ENCODE measurements at places on chromosomes 1 and 21. TPM values are rescaled to one million over a fixed set of nuclear protein-coding genes. Genes with fewer than 3 reads are reported as not detected.

Gene CELA2B
- 0.83 TPM for total RNA-seq

Gene MPZ
- total RNA-seq = 2.4 TPM

Gene OPRD1
- not detected for total RNA-seq

Gene ARTN
- 0.58 TPM for total RNA-seq

Gene SPAG17
- total RNA-seq = not detected

Gene CD1D
- total RNA-seq = 9.5 TPM

Gene OXCT2
- total RNA-seq = not detected

Gene SPOCD1
- 0.08 TPM for total RNA-seq

Gene C1orf185
- total RNA-seq = not detected

Gene GJA9
- not detected for total RNA-seq

- DNase-seq = no peak
Measured at GRCh38 chr1:161998811-161999210, 24.9 kb downstream of the OLFML2B start.

- no peak for DNase-seq
Measured at GRCh38 chr1:52059321-52059720, 3.2 kb downstream of the BTF3L4 start.

DNA sequence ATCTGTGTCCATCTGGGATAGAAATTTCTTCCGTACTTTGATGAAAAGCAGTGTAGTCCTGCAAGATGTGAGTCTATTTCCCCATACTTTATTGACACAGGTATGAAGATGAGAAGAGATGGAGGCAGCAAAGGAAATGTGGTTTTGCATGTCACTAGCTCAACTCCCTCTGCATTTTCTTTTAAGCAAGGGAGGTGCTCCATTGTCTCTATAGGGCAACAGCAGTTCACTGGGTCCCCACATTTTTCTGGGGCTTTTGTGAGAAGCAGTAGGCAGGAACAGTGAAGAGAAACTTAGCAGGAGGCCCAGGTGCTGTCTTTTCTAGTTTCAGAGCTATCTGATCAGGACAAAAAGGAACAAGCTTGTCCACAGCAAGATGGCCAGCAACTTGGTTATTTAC, 37.1 kb downstream of the C21orf91 start:
- DNase-seq = no peak

GRCh38 chr1:38744452-38745350, 114.9 kb downstream of the RRAGC start:
- no peak for DNase-seq

DNA sequence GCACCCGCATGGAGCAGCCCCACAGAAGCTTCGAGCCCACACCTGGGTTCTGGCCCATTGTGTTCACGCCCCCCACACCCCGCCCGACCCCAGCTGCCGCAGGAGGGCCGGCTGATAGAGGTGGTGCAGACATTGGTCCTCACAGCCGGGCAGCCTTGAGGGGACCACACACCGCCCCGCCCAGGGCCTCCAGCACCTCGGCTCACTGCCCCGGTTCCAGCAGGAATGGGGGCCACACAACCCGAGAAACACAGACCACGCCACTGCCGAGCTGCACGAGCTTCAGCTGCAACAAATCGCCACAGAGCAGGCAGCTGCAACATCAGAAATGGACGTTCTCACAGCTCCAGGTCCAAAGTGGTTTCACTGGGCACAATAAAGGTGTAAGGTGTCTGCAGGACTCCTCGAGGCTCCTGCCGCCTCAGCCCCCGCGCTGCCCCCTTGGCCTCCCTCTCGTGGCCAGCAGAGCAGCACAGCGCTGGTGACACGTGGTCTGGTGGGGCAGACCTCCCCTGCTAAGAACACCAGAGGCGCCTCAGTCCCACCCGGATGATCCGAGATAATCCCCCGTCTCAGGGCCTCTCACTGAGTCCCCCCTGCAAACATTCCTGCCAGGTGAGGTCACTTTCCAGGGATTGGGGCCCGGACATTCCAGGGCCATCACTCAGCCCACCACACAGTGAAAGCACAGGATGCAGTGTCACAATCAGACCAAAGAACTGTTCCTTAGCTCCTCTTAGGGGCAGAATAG, 62.3 kb upstream of the ADARB1 start:
- no peak for DNase-seq

DNA sequence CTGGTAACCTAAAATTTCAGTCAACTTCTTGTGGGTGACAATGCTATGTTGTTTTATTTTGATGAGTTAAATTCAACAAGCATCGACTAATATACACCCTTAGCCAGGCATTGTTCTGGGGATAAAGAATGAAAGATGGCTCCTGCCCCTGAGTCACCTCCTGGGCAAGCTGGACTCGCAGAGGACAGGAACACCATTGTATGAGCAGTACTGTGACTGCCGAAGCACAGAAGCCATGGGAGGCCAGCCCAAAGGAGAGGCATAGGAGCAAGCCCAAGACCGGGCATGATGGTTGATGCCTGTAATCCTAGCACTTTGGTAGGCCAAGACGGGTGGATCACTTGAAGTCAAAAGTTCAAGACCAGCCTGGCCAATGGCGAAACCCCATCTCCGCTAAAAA, 555.2 kb downstream of the OMA1 start:
- no peak for DNase-seq

DNA sequence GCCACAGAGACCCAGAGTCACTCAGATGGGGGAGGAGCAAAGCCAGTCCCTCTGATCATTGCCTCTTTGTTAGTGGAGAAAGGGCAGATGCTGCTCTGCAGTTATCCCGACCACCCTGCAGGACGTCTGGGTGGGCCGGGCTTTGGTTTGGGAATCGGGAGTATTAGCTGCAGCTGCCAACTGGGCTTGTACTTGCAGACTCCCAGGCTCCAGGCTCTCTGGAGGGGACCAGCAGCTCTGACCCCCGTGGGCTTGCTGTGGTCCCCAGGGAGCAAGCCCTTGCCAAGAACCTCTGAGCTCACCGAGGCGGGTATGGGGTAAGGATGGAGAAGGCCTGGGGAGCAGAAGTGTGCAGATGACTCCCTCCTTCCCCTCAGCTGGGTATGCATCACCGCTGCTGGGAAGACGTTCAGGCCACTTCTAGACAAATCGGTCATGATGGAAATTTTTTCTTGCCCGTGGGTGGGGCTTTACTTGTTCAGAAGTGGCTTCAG, 21.6 kb downstream of the MAPKAPK2 start:
- no peak for DNase-seq

DNA sequence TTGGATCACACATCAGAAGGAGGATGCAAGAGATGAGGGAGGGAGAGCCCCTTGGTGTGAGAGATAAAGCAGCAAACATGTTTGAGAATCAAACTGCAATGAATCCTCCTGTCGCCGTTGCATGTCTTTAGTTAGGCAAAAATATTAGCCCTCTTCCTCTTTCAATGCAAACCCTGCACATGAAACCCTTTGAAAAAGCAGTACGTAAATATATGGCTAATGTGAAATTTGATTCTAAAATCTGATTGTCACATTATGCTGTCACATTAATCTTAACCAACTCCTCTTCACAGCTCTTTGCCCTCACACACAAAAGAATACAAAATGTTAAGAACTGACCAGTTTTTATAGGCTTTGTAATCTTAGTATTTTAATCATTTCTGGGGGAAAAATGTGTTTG, 63.4 kb downstream of the WDR64 start:
- DNase-seq = no peak

DNA sequence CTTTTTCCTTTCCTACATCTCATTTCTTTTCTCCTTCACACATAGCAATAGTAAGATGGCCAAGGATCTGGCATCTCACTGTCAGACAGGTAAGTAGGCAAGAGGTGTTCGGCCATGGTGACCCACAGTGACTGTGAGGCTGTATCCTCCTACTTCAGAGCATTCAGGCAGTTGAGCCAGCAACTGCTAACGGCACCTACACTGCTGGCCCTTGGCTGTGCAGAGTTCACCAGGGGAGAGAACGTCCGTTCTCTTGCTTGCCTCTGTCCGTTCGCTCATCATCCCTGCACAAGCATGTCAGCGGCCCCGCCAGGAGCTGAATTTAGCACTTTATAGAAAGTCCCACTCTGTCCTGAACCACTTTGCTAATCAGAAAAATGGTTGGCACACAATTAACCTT, 113.6 kb downstream of the GREM2 start:
- DNase-seq = no peak

DNA sequence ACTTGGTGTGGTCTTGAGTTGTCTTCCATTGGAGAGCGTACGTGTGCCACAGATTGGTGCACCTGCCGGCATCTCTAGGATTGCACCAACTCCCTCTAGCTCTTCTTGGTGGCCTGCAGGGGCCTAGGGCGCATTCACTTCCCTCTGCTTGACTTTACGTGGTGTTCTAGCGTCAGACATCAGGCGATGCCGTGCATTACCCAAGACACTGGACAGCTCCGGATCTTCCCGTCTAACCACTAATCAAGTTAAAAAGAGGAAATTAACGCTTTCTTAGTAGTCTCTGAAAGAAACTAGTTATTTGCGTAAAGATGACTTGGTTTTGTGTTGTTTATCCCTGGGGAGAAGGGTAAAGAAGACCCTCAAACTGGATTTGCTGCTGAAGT, 510 bp upstream of the IL10RB start:
- no peak for DNase-seq

DNA sequence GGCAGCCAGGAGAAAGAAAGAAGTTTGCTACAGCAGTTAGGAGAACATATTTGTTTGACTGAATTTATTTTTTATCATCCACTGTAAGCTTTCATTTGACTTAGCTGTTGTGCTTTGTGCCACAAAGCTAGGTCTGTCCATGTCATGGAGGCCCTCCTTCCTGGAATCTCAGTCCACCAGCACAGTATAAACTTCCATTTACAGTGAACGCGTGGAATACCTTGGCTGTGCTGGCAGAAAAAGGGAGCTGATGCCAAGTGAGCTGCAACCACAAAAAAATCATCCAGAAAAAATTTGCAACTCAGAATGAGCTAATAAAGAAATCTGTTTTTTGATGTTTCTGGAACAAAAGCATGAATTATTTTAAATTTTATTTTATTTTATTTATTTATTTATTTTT, 72.6 kb downstream of the ATP6V1G3 start:
- DNase-seq = no peak

DNA sequence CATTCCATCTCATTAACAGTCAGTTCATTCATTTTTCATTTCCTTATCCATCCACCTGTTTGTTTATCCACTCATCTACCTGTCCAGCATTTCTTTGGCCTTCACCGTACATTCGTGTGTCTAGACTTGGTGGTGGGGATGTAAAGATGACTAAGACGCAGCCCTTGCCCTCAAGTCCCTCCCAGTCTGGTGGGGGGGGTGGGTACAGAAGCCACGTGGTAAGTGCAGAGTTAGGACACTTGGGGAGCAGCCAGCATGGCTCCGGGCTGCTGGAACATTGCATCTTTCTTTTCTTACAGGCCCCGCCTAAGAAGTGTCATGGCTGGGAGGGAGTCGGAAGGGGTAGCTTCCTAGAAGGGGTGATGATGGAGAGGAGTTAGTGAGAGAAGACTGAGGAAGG, 17.2 kb downstream of the KIF26B start:
- DNase-seq = no peak

DNA sequence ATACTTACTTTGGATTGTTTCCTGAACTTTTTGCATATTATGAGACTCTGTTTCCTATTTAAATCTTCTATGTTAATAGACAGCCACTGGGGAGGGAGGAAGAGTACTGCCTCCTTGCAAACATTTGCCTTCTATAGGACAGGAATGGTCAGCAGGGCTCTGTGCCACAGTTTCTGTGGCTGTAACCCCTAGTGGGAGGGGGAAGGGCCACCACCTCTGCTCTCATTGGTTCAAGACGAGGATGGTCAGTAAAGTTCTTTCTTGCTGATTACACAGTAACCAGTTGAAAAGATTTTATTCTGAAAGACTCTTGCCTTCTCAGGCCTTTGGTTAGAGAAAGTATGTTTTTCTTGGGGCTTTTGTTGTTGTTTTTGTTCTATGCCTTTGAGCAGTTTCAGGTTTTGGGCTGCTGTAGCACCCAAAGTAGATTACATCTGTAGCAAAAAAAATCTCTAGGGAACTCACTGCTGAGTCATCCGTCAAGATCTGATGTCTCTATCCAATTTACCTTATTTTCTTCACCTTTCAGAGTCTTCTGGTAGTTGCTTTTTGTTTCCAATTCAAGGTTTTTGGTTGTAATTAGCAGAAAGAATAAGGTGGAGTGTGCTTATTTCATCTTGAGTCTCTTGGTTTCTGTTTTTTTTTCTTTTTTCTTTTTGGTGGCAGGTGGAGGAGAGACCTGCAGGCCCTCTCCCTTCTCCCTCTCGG, 23.1 kb downstream of the SLC35A3 start:
- no peak for DNase-seq

DNA sequence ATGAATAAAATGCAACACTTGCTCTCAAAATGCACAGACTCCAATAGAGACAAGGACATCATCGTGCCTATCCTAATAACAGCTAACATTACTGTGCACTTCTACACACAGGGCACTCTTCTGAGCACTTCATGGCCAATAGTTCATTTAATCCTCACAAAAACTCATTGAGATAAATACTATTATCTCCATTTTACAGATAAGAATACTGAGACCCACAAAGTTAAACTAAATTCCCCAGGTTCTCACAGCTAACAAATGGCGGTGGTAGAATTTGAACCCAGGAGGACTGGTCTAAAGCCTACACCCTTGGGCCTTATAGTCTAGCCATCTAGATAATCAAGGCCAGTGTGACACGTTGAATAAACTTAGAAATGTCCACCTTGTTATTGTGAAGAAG, 328.6 kb downstream of the RRAGC start:
- no peak for DNase-seq

DNA sequence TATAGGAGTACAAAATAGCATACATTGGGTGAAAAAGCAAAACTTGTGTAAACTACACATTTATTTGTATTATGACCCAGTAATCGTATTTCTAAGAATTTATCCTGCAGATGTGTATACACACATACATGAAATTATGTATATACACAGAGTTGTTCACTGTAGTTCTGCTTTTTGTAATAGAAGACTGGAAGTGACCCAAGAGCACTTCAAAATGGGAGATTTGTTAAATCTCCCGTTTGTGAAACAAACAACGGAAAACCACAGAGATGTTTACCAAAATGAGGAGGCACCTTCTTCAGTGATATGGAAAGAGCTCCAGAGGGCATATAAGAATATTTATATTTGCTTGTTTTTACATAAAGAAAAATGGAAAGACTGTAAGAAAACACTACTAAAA, 18.0 kb upstream of the MNDA start:
- DNase-seq = no peak

- DNase-seq = no peak
Measured at GRCh38 chr21:46369520-46370235, 45.7 kb downstream of the PCNT start.

Data from left lobe of liver (tissue), 2 donors.